NCI-H460 (cell line): ENCODE measurements at places on chromosomes 6 and 20.
A peak's percentile ranks its signal among the peaks of the same experiment; 100 is the strongest.

DNA sequence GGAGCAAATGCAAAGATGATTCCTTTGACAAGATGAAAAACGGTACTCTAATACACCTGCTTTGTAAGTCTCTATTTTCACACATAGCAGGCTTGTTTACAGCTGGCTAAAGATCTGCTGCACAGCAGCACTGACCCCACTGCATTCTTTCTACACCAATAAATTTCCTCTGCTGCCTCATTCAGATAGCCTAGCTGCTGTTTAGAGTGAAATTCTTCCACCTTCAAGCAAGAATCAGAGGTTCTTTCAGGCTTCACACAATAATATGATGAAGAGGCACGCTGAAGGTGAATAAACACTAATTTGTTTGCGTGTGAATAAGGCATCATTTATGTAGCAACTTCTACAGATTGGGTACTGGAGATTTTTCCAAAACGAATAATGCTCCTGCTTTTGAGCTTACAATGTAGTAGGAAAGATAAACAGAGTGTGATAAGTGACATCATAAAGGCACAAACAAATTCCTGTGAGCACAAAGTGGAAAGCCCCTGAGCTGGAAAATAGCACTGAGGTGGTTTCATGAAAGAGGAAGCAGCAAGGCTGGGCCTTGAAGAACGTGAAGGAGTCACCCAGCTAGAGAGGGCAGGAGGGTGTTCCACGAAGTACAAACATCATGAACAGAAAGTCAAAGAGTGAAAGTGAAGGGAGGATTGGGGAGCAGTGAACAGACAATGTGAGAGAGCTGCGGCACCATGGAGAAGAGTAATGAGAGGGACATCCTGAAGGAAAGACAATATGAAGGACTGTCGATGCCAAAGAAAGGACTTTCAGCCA, 543.4 kb downstream of the CD83 start:
- no peak for DNase-seq

- no peak for DNase-seq
Measured at GRCh38 chr6:144644776-144645175, 359.6 kb downstream of the UTRN start.

GRCh38 chr20:50601511-50602431, 89.6 kb downstream of the RIPOR3 start:
- no peak for DNase-seq

GRCh38 chr6:118808793-118809638, 84.9 kb upstream of the ASF1A start:
- no peak for DNase-seq

DNA sequence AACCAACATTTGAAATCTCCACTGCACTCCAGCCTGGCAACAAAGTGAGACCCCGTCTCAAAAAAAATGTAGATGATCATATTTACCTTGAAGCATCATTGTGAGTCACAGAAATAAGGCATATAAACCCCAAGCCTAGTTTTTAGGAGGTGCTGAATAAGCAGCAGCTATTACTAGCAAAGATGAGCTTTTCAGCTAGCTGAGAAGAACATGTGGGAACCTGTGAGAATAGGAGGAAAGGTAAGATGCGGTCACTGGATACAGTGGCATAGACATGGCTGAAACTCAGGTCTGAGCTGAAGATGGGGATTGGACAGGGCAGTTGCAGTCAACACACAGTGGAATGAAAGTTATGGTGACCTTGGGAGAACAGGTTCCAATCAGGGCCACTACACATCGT, 284.3 kb upstream of the IRAK1BP1 start:
- DNase-seq, result no peak

GRCh38 chr6:5034736-5035135, 30.9 kb upstream of the RPP40 start:
- DNase-seq, result no peak

DNA sequence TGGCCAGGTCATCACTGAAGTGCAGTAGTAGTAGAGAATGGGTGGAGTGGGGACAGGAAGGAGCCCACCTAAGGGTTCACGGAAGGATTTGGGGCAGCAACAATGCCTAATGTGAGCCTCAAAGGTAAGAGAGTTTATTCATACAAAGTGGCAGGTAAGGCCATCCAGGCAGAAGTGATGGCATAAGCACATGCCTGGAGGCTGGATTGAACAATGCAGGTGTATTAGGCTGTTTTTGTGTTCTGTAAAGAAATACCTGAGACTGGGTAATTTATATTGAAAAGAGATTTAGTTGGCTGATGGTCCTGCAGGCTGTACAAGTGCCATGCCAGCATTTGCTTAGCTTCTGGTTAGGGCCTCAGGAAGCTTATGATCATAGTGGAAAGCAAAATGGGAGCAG, 48.3 kb downstream of the CLIC5 start:
- DNase-seq, result no peak

GRCh38 chr6:125231574-125232343, 70.0 kb downstream of the HDDC2 start:
- DNase-seq, result no peak

GRCh38 chr6:19299129-19299528, 538.0 kb upstream of the ID4 start:
- DNase-seq, result no peak

DNA sequence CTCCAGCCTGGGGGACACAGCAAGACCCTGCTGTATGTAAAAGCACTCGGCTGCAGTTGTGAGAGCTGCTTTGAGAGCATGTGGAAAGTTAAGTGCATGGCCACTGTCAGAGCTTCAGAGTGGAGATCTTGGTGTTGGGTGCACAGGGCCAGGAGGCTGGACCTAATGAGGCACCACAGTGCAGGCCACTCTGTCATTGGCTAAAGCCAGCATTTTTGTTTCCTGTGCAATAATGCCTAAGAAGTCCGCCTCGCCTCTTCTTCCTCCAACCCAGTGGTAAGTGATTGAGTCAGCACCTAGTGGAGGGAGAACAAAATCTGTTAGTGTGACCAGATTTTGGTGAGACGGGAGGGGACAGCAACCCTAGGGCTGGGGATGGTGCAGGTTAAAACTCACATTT, 60.6 kb downstream of the SSR1 start:
- no peak for DNase-seq

DNA sequence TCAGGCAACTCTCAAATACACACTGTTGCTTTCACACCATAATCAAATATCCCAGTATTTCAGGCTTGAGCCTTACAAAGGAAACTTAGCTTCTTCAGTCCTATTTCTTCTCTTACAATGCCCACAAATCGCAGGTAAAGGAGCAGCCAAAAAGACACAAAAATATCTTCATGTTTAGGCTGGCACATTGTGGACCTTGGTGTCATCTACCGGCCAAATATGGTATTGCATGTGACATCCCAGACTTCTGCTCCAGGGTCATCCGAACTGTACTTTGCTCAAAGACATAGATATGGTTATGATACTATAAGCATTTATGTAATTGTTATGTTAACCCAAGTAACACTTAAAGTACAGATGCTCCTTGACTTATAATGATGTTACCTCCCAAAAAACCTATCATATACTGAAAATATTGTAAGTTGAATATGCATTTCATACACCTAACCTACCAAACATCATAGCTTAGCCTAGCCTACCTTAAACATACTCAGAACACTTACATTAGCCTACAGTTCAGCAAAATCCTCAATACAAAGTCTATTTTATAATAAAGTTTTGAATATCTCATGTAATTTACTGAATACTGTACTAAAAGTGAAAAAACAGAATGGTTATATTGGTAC, 4.6 kb downstream of the OR2H2 start:
- peak; percentile 20 for DNase-seq

- no peak for DNase-seq
Measured at GRCh38 chr6:159931112-159931511, 37.8 kb upstream of the IGF2R start.

GRCh38 chr6:7240351-7240750, 72.6 kb downstream of the SSR1 start:
- DNase-seq, result no peak

GRCh38 chr6:141335477-141336273, 797.0 kb upstream of the GJE1 start:
- DNase-seq, result no peak

DNA sequence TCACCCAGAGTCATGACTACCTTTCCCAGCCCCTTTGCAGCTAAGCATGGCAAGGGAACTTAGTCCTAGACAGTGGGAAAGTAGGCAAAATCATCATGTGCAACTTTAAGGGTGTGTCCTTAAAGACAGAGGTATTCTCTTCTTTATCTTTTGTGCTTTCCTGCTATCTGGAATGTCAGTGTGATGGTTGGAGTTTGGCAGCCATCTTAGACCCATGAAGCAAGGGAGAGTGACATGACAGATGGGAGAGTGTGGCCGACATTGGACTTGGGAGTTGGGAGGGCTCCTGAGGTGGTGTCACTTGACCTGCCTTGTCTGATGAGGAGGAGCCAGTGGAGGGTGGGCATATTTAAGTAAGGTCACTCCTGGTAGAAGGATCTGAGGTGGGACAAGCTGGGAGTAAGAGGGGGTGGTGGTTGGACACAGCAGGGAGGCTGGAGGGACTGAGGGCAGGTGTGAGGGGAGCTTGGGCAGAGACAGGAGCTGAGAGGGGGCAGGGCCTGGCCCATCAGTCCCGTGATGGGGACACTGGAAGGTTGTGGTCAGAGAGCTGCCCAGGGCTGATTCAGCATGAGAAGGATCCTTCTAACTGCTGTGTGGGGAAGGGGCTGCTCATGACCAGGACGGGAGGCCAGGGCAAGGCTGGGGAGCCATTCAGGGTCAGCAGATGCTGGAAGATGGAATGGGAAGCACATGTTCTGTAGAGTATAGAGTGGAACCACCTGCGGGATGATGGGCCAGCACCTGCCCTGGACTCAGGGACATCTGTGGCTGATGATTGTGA, 29.5 kb upstream of the SULF2 start:
- DNase-seq, result no peak

- no peak for DNase-seq
Measured at GRCh38 chr6:157521362-157522335, 140.7 kb downstream of the ZDHHC14 start.

DNA sequence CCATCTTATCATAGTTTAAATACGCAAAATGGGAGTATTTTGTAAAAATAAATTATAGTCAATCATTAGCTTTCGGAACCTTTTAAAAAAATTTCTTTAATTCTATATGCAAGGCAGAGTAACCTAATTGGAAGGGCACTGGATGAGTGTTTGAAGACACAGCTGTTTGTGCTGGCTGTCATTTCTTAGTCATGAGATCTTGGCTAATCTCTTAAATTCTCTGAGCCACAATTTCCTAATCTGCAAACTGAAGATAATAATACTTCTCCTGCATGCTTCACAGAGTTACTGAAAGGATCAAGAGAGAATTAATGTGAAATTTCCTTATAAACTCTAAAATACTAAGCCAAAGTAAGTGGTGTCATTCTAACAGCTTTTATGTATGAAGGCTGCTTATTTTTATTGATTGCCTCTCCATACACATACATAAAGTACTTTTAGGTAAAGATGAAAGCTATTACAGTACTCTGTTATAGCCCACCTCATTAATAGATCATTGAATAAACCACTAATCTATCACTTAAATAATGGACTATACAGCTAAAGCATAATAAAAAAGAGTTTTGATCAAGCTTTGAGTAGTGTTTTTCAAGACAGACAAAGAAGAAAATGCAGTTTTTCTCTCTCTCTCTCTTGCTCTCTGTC, 383.7 kb upstream of the IRAK1BP1 start:
- no peak for DNase-seq

DNA sequence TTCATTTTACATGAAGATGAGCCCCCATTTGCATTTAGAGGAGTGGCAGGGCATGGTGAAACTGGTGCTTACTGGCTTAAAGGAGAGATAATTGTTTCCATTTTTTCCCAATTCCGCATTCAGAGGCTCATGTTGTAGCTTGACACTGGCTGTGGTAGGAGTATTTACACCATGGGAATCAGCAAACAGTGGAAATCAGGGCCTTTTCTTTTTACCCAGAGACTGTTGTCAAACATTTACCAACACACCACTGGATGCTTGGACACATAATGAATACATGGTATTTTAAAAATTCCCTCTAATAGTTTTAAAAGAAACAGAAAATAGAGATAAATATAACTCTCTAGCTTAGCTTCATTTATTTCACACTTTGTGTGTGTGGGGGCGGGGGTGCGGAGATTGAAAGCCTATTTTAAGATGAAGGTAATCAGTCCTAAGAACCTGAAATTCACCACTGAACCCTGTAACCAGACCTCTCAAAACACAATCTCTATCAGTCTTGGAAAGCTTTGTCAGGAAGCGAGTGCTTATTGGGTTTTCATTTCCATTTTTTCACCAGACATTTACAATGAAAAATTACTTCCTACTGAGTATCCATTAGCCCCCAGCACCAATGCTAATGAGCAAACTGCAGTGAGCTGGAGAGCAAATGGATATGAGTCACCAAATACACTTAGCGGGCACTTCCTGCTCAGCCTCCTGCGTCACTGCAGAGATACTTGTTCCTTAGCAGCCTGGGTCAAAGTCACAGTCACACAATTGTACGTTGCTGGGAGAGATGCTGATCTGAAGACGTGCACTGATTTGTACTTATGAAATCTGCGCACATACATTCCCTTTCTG, 532.0 kb downstream of the BCKDHB start:
- DNase-seq, result peak; percentile 95

GRCh38 chr6:141153563-141153962, 979.2 kb upstream of the GJE1 start:
- no peak for DNase-seq

DNA sequence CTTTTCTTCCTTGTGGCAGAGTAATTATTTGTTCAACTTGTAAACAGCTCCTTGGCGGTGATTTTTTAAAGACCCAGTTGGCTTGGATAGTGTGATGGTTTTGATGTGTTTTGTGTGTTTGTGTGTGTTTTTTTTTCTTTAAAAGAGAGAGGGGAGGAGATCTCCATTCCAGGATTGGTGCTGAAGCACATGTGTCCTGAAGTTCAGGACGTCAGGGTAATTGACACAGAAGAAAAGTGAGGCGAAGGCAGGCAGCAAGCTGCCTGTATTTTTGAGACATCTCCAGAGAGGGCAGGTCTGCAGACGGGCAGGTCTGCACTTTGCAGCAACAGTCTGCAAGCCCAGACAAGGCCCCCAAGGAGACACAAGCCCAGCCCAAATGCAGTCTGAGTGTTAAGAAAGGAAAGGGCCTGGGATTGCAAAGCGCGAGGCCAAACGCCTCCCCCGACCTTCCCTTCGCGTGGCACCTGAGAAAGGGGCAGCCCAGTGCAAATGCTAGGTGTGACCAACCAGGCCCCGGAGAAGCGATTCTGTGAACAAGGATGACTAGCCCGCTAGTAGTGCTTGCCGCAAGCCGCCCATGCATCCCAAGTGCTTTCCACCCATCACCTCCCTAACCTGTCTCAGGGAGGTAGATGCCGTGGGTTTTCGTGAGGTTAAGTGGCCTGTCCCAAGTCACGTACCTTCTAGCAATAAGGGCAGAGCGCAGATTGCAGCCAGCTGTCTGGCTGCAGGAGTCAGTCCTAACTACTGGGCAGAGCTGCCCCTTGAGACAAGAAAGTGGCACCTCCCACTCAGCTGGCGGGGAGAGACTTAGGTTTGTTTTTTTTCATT, 230.5 kb downstream of the ZMYND8 start:
- DNase-seq, result no peak
